Activated CD4-positive, CD25-positive, alpha-beta regulatory T cell treated with anti-CD3 and anti-CD28 coated beads, Interleukin-2, amount 50 U/mL, for 72 hours (primary cell): ENCODE measurements at places on chromosomes 6 and 20.

DNA sequence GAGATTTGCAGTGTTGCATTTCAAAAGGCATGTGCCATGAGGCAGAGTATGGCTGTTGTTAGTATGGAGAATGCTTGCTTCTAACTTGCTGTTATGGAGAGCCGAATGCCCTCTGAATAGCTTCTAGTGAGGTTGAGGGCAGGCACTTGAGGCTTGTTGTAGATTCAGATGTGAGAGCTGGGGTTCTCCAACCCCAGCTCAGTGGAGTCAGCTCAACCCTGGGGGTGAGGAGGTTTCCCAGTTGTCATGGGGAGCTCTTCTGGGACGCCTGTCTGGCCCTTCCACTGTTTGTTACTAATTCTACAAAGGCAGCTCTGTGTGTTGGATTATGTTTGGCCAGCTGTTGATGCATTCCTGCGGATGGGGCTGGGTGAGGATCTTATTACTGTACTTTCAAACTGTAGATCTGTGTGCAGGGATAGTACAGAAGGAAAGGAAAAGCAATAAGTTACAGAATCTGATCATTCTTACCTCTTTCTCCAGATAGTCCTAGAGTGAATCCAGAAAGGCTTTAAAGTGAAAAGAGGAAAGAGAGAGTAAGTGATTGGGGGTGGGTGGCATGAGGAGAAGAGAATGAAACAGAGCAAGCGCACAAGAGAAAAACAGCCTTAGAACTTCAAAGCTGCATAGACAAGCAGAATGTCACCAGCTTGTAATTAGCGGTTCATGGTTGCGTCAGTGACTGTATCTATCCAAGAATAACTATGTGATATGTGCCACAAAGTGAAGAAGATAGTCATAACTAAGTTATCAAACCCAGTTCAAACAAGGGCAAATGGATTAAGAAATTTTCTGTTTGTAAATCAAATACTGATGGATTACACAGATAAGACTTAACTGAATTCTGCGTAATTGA is 148.7 kb downstream of the PRL start:
- DNase-seq = no peak

- no peak for DNase-seq
Measured at GRCh38 chr20:22584922-22585785, 782 bp upstream of the FOXA2 start.

GRCh38 chr6:54019860-54020259 is 91.4 kb upstream of the MLIP start:
- no peak for DNase-seq

- no peak for DNase-seq
Measured at GRCh38 chr6:168216751-168217191, 102.8 kb downstream of the DACT2 start.

DNA sequence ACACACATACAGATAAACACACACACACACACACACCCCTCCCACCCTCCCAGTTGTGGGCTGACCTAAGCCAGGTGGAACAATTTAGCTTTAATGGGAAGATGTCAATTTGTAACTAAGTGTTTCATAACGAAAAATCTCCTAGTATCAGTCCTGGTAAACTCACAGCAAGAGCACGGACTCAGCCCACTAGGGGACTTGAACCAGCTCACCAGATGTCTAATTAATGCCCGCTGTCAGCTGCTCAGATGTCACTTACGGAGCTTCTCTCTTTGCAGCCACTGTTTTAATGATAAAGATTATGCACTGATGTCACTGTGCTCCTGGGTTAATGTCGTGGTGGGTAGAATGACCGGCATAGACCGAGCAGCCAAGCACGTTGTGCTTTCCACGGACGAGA is 116.6 kb upstream of the INSM1 start:
- DNase-seq = no peak

GRCh38 chr6:127198549-127198948 is 68.1 kb upstream of the RNF146 start:
- DNase-seq = no peak

DNA sequence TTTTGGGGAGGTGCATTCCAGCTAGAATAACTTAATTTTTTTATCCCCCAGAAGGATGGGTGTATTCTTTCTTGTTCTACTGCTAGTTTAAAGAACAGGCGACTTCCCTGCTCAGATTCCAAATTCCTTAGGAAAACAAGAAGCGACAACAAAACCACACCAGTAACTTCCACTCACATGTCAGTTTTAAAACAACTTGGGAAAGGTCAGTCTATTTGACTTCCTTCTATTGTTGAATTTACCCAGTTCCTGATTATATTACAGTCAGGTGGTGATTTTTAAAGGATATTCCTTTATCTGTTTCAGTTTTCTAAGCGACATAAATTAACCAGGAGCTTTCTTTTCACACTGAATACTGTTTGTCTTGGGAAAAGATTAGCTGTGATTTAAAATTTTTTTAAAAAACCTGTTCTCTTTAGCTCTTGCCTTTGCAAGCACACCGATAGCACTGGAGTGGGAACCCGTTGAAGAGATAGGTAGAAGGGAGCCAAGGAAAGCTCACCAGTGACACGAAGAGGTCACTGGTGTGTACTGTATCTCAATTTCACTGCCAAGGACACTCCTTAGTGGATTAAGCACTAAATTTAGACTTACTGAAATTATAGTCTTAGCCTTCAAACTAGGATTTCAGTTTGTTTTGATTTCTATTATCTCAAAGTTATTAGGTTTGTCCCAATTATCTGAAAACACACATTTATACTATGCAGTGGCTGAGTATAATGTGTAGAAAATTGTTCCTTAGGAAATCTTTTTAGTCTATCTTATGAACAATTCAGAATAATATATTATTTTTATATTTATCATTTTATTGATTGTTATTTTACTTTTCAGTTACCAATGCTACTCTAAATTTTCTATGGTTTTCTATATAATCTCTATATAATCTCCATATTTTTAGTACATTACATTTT is 22.3 kb downstream of the MARCKS start:
- DNase-seq = no peak

GRCh38 chr20:22403022-22403631 is 181.2 kb downstream of the FOXA2 start:
- no peak for DNase-seq

GRCh38 chr6:151537556-151537955 is 43.7 kb downstream of the CCDC170 start:
- DNase-seq = no peak
